Sigmoid colon (tissue), 7 donors: ENCODE measurements at places on chromosomes 16 and 17. TPM values are rescaled to one million over a fixed set of nuclear protein-coding genes. Genes with fewer than 3 reads are reported as not detected.

DNA sequence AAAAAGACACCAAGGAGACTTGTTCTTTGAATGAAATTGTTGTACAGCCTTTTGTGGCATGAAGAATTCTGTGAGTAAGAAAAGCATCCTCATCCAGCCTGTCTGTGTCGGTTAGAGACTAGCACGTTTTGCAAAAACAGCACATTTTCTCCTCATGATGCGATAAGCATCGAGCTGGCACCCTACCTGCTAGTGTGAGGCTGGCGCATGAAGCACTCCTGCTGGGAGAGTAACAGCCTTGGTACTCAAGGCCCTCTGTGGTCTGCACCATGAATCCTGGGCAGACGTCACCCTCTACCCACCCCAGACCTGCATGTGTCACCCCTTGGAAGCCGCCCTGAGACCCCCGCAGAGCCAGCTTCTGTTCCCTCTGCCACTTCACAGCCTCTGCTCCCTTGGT, 92.6 kb upstream of the TMEM132E start:
- DNase-seq = no peak
- no peaks in the 10 kb centered on the region for H3K4me1 ChIP-seq
- no peak overlapping the region for H3K27ac ChIP-seq
- H3K27me3 ChIP-seq = peaks cover 33% of the 10 kb centered on the region
- no peaks in the 10 kb centered on the region for H3K36me3 ChIP-seq

- no peak overlapping the region for H3K4me3 ChIP-seq
- H3K27ac ChIP-seq = peak overlapping the region; percentile 32
- DNase-seq = no peak
- H3K36me3 ChIP-seq = no peaks in the 10 kb centered on the region
Observed at GRCh38 chr16:9060225-9060624, 31.2 kb upstream of the HAPSTR1 start.

- H3K4me3 ChIP-seq = no peak overlapping the region
- no peak overlapping the region for H3K27ac ChIP-seq
Observed at GRCh38 chr17:4463818-4464476, 30.2 kb downstream of the SPNS3 start.

GRCh38 chr17:56313201-56313600, 159.9 kb downstream of the ANKFN1 start:
- no peaks in the 10 kb centered on the region for H3K4me1 ChIP-seq
- H3K27me3 ChIP-seq = no peaks in the 10 kb centered on the region
- no peak for DNase-seq
- no peaks in the 10 kb centered on the region for H3K36me3 ChIP-seq
- no peak overlapping the region for H3K4me3 ChIP-seq
- H3K27ac ChIP-seq = no peak overlapping the region

DNA sequence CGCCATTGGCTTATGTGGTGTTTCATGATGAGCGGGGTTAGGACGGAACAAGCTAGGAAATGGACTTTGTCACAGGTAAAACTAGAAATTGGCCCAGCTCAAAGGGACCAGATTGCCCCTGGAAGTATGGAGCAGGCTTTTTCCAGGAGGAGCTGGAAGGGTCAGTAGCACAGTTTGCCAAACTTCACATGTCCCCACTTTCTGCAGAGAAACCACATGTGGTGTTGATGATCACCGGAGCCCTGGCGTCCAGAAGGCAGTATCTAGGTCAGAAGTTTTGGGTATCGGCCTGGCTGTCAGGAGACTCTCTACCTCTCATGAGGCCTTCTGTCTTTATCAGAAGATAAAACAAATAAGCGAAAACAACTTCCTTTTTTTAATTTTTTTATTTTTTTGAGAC, 248.5 kb downstream of the SOX9 start:
- H3K4me1 ChIP-seq = no peaks in the 10 kb centered on the region
- no peaks in the 10 kb centered on the region for H3K36me3 ChIP-seq
- H3K27me3 ChIP-seq = no peaks in the 10 kb centered on the region
- H3K4me3 ChIP-seq = no peak overlapping the region
- DNase-seq = no peak

- DNase-seq = no peak
- no peaks in the 10 kb centered on the region for H3K36me3 ChIP-seq
- H3K27ac ChIP-seq = no peak overlapping the region
- no peaks in the 10 kb centered on the region for H3K4me1 ChIP-seq
- no peaks in the 10 kb centered on the region for H3K27me3 ChIP-seq
- no peak overlapping the region for H3K4me3 ChIP-seq
Observed at GRCh38 chr16:14389359-14389758, 240.7 kb downstream of the PARN start.

DNA sequence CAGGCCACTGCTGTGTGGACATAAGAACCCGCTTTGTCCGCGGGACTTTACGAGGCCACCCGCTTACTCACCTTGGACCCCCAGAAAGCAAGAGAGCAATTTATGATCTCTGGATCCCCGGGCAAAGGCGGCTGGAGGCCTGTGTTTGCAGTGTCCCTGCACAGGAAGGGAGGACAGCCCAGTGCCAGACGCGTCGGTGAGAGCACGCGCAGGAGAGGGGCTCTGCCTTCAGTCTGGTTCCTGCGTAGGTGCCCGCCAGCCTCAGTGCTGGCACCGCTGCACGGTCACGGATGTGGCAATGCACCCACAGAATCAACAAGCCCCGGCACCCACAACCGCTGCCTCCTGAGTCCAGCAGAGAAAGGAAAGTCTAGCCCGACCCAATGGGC, 248.4 kb downstream of the C16orf95 start:
- H3K27ac ChIP-seq = no peak overlapping the region
- peak; percentile 45 for DNase-seq
- H3K27me3 ChIP-seq = peaks cover 35% of the 10 kb centered on the region
- H3K4me1 ChIP-seq = no peaks in the 10 kb centered on the region

GRCh38 chr17:10229181-10229580, 30.8 kb upstream of the GAS7 start:
- no peaks in the 10 kb centered on the region for H3K4me1 ChIP-seq
- H3K36me3 ChIP-seq = no peaks in the 10 kb centered on the region
- H3K4me3 ChIP-seq = no peak overlapping the region
- no peak for DNase-seq

- H3K27ac ChIP-seq = no peak overlapping the region
- no peaks in the 10 kb centered on the region for H3K27me3 ChIP-seq
- no peak for DNase-seq
- no peaks in the 10 kb centered on the region for H3K4me1 ChIP-seq
- H3K4me3 ChIP-seq = no peak overlapping the region
Observed at GRCh38 chr17:76635659-76636360, 7.7 kb downstream of the ST6GALNAC1 start.

DNA sequence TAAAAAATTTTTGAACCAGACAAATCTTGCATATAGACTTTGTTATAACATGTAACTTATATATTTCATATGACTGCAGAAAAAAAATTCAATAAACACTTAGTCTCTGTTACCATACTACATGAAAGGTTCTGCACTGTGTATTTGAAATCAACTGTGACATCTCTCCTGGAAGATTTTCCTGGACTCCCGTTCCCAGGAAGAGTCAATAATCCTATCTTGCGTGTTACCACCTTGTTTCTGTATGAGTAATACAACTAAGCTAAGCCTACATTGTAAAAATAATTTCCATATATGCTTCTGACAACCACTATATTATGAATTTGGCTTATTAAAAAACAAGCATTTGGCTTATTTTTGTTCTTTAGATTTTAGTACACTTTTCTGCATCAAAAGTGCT, 665.6 kb upstream of the SOX9 start:
- no peak for DNase-seq
- no peak overlapping the region for H3K4me3 ChIP-seq
- no peak overlapping the region for H3K27ac ChIP-seq
- no peaks in the 10 kb centered on the region for H3K4me1 ChIP-seq
- no peaks in the 10 kb centered on the region for H3K27me3 ChIP-seq

The WRAP53 gene
- 16.3 TPM for total RNA-seq

The MYLK3 gene
- 0.14 TPM for total RNA-seq

The KCTD11 gene
- 5.9 TPM for total RNA-seq
